ENCODE measurements at places on chromosomes 2 and 18. TPM values are rescaled to one million over a fixed set of nuclear protein-coding genes. Genes with fewer than 3 reads are reported as not detected.

Gene RAX
- total RNA-seq = not detected

Gene UGT1A3
- 6.0 TPM for total RNA-seq

Gene SPATA3
- total RNA-seq = not detected

Gene CHRNG
- total RNA-seq = not detected

Gene ACTG2
- not detected for total RNA-seq

Gene LAPTM4A
- total RNA-seq = 131 TPM

DNA sequence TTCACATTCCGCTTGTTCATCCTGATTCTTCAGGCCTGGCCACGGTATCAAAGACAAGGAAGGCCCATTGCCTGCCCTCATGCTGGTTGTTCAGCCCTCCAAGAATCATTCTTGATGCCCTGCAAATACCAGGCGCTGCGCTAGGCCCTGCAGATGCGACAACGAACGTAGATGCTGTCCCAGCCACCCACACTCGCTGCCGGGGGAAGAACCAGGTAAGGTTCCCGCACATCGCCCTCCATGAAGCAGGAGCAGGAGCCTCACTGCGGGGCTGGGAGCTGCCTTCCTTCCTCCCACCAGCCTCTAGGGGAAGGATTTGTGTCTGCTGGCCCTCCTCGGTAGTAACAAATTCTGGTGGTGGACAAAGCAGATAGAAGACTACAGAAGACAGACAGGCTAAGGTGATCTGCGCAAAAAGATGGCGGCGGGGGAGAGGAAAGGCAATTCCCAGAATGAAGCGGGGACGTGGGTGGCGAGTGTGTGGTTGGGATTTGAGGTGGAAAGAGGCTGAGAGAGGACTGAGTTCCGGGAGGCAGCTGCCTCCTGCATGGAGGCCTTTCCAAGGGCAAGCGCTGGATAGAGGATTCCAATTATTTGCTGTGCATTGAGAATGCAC, 19.8 kb upstream of the GPR55 start:
- no peak for DNase-seq

DNA sequence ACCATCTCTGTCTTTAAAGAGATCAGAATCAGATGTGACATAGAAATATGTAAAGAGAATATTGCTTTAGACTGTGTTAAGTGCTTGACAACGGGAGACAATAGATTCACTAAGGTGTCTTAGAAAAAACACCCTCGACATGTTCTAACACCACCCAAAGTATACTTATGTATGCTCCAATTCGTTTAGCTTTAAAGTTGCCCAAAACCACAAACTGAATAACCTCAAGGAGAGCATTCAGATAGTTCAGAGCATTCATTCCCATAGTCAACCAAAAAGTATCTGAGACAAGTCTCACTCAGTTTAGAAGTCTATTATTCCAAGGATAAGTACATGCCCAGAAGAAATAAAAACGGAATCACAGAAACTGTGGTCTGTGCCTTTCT, 96.4 kb downstream of the KYNU start:
- no peak for DNase-seq

DNA sequence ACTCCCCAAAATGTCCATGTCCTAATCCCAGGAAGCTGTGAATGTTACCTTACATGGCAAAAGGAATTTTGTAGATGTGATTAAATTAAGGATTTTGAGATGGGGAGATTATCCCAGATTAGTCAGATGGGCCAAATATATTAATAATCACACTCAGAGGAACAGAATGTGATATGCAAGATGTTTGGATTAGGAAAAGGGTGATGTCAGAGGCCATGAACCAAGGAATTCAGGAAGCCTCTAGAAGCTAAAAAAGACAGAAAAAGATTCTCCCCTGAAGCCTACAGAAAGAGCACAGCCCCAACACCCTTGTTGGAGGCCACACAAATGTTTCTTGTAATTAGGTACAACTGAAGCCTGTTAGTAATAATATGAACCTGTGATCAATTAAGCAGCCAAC, 13.1 kb downstream of the TMEM131 start:
- no peak for DNase-seq

DNA sequence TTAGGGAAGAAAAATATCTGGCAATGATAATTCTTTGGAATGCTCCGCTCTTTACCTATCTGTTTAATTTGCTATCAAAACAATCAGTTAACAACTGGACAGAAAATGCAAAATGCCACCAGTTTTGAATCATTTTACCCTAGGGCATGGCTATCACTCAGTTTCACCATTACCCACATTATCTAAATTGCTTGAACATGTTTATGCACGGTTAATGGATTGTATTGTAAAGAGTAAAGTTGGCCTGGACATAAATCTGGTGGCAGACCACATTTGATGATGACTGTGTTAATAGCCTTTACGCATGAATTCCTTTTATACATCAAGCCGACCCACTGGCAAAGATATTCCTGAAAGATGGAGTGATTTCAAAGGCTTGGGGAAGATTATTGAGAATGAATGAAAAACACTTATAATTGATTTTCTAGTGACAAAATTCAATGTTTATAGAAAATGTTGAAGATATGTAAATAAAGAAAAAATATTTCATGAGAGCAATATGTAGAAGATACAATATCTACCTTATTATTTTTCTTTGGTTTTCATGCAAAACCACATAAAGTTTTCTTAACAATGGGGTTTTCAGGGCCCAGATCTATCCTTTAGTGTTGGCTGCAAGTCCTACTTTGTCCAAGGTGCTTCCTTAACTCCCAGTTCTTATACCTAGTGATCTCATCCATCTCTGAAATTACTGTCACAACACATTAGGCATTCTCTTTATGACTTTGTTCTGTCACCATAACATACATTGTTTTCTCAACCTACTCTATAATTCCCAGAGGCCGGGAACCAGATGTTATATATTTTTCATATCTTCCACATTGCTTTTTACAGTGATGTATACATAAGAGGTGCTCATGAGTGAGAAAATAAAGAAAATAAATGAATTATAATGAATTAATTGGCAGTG, 265.1 kb downstream of the RIT2 start:
- no peak for DNase-seq

- no peak for DNase-seq
Observed at GRCh38 chr2:3793249-3793648, 89.9 kb downstream of the DCDC2C start.

GRCh38 chr2:143246815-143247744, 117.9 kb downstream of the ARHGAP15 start:
- DNase-seq = no peak

Data from Calu3 (cell line).